ENCODE measurements at places on chromosomes 2 and 18.

DNA sequence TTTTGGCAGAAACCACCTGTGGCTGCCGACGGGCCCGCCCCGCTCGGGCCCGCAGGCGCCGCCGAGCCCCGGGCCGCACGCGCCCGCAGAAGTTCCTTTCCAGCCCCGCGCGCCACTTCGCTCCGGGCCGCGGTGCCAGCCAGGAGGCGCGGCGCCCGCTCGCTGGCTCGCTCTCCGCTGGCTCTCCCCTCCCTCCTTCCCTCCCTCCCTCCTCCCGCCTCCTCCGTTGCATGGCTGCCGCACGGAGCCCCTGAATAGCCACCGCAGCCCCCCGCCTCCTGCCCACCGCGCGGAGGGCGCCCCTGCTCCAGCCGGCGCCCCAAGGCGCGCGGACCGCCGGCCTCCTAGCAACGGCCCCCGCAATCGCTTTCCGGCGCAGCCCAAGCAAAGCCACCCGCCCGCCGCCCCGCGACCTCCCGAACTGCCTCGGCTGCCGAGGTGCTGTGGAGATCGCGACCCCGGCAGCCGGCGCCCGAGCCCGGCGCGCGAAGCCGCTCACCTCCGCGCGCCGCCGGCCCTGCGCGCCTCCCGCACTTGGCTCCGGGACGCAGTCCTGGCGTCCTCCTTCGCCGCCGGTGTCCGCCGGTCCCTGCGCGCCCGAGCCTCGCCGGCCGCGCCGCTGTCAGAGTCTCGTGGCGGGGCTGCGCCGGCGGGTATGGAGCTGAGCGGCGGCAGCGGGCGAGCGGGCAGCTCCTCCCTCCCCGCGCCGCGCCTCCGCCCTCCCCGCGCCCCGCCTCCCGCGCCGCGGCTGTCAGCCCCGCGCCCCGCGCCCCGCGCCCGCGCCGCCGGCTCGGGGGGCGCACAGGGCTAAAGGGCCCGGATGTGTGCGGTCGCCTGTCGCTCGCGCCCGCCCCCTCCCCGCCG, at the start of gene ZBTB7C:
ZBTB7C (minus strand) TSS at position 657 of the 864 bp plus-strand sequence.
- DNase-seq, result no peak

DNA sequence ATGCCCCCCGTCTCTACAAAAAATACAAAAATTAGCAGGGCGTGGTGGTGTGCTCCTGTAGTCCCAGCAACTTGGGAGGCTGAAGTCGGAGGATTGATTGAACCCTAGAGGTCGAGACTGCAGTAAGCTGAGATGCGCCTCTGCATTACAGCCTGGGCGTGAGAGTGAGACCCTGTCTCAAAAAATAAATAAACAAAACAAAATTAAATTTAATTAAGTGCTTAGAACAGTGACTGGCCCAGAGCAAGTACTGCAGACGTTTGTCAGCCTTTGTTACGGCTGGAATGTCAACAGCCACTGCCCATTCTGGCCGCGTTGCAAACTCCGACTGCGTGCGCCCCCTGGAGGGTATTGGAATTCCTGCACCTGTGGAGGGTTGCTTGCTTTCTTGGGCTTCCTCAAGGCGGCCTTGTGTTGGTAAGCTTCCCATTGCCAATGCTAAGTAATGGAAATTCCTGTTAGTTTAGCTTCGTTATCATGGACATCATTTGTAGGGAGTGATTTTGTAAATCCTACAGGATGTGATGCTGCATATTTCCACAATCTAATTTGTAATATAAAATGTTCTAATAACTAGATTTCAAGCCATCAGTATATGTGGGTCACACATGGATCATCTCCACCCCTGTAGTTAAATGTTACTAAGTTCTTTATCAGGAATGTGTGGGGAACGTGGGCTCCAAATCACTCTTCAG, 15.9 kb upstream of the ATP6V1B1 start:
- peak; percentile 74 for DNase-seq

DNA sequence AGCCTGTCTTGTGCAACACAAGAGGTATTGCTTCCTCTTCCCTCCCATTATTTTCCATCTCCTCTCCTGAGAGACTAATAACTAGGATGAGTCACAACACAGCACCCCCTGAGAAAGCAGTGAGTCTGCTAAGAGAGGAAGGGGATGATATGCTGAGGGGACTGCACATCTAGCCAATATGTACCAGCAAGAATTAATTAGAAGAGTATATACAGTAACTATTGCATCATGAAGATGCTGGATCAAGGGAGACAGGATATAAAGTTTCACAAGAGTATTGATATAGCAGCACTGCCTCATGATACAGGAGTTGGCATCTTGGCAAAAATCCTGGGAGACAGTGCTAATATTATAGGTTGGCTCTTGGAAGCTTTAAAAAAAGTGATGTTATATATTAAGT, 289.9 kb upstream of the RBMS1 start:
- no peak for DNase-seq

GRCh38 chr2:120620025-120620793, 115.5 kb upstream of the GLI2 start:
- DNase-seq, result no peak

DNA sequence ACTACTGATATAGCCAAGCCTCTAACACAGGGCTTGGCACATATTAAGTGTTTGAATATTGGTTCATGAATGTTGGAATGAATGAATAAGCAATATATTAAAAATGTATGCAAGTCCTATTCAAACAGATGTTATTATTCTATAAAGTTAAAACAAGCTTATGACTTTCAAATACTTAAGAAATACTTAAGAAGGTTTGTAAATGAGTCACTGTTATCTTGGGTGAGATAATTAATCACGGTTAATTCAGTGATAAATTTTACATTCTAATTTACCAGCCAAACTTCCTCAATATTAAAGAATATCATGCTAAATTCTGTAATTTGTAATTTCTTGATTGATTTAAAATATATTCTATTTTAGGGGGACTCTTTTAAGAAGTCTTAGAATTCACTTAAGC, 74.8 kb downstream of the RBMS1 start:
- no peak for DNase-seq

DNA sequence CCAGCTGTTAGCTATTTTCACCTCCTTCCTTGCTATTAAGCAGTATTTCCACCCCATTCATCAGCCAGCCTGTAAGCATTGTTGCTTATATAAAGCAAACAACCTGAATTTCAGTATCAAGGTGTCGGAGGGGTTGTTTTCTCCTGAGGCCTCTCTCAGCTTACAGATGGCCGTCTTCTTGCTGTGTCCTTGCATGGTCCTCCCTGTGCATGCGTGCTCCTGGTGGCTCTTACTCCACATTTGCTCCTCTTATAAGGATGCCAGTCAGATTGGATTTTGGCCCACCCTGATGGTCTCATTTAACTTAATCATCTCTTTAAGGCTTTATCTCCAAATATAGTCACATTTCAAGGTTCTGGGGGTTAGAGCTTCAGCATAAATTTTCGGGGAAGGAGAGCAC, 2.6 kb downstream of the MAIP1 start:
- no peak for DNase-seq

DNA sequence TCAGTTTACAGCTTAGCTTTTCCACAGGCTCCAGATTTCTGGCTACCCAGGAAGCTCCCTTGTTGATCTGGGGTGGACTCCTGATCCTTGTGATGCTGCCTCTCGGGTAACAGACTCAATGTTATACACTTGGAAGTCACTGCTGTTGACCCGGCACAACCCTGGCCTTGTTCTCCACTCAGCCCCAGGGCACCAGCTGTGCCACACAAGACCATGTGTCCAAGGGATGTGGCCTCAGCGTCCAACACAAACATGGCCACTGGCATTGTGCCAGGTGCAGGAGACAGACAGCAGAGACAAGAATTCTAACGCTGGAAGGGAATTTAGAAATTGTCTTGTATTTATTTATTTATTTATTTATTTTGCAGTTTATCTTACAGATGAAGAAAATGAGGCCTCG, 39.0 kb upstream of the PPP4R1 start:
- DNase-seq, result no peak

- DNase-seq, result no peak
These were observed 34.0 kb downstream of the ZC3H8 start for GRCh38 chr2:112220831-112221230.

DNA sequence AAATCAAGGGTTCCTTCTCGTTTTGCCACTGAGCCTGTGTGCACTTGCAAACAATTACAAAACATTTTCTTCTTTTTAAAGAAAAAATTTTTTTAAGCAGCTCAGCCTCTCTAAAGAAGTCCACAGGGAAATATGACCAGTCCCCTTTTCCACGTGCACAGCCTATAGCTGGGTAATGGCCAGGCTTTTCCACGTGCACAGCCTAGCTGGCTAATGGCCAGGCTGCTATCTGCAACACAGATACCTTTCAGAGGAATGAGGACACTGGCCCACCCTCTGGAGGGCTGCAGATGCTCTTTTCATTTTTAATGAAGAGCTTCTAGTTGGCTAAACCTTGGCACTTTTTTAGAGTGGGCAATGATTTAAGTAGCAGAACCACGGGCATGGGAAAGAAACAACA, 46.3 kb downstream of the ASB18 start:
- no peak for DNase-seq

Measured in SK-N-DZ (cell line).